CD4-positive, alpha-beta memory T cell (primary cell): ENCODE measurements at places on chromosomes 6 and 20. TPM values are rescaled to one million over a fixed set of nuclear protein-coding genes. Genes with fewer than 3 reads are reported as not detected.

- no peak for DNase-seq
These were observed 83.1 kb upstream of the MAP7 start for GRCh38 chr6:136633355-136633754.

- DNase-seq, result peak; percentile 33
These were observed 570 bp upstream of the ANKS1A start for GRCh38 chr6:34888514-34888856.

- DNase-seq, result no peak
These were observed 38.9 kb downstream of the MAP3K7 start for GRCh38 chr6:90547991-90548390.

- DNase-seq, result no peak
These were observed 7.7 kb downstream of the MPC1 start for GRCh38 chr6:166375013-166375412.

DNA sequence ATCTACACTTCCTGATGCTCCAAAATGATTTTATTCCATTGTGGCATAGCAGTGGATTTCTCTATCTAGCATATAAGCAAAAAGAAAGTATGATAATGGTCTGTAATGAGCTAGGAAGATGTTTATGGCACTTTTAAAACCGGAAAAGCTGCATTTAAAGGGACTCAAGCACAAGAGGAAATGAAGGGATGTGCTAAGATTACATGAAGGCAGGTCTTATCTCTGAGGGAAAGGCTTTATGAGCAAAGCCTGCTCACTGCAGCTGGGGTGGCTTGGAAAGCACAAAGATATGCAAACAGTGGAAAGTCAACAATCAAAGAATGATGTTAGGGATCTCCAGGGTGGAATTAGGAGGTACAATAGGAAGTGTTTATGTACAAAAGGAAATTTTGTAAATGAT lies 138.2 kb downstream of the TENT5A start:
- DNase-seq, result no peak

DNA sequence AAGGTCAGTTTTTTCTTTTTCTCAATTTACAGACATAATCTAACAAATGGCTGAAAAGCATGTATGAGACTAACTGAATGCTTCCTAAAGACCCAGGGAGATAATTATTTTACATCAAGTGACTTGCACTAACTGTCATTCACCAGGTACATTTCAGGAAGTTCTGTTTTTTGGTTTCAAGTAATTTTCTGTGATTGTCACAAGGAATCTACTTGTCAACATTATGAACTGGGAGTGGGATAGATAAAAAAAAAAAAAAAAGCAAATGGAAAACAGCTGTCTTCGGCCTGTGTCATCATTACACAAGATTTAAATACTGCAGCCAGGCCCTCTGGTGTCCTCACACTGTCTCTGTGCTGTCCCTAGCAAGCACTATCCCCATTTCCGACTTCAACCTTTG lies 379.0 kb upstream of the HTR1E start:
- DNase-seq, result no peak

GRCh38 chr6:3268680-3269079 lies 9.9 kb downstream of the PSMG4 start:
- no peak for DNase-seq

DNA sequence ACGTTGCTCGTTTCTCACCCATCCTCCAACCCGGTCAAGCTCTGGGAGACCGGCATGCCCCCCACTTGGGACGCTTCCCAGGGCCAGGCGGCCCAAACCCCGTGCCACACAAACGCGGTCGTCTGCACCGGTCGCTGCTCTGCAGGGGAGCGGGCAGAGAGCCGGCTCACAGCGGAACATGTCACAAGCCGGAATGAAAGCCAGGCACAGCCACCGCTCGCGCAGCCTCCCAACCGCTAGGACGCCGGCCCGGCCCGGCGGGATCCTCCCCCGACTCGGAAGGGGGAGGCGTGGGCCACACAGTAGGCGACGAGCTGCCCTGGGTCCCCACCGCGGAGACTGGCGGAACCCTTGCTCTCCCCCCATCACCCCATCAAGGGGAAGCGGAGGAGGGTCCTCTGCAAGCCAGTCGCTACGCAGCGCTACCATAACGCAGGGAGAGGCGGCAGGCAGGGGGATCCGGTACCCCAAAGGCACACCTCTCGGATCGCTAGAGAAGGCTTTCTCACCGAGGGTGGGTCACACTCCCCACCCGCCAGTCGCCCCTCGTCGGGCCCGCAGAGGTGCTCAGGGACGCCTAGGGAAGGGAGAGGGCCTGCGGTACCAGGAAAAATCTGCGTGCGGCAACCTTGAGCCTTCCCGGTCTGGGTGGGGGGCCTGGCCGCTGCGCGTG lies 768.4 kb upstream of the DEFB115 start:
- DNase-seq, result no peak

The SNX21 gene
- total RNA-seq, result 2.6 TPM

The EYS gene
- total RNA-seq, result not detected

The ABCC10 gene
- total RNA-seq, result 69.9 TPM

GRCh38 chr20:6696001-6696400 lies 71.5 kb upstream of the BMP2 start:
- no peak for DNase-seq

GRCh38 chr20:6908673-6909072 lies 141.2 kb downstream of the BMP2 start:
- DNase-seq, result no peak

GRCh38 chr6:89596056-89596455 lies 42.5 kb downstream of the LYRM2 start:
- DNase-seq, result no peak

The KCNK15 gene
- not detected for total RNA-seq

GRCh38 chr6:43014434-43014909 lies 423 bp downstream of the KLHDC3 start:
- no peak for DNase-seq

DNA sequence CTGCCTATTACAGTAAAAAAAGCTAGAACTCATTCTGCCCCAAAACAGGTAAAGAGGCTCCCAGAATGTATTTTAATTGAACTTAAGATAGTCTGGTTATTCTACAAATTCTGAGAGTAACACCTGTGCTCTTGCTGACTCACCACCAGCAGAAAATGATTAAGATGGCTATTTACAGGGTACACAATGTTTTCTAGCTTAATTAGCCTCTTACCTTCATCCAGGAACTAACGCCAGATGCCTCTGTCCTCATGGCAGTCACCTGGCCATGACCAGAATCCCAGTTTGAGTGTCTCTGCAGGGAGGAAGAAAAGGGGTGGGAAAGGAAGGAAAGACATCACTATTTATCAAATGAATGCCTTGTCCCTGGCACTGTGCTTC lies 31.3 kb upstream of the PPP1R3G start:
- DNase-seq, result no peak

- DNase-seq, result no peak
These were observed 328.9 kb downstream of the SYNE1 start for GRCh38 chr6:152308306-152308705.

The SLC17A3 gene
- 1.00 TPM for total RNA-seq

DNA sequence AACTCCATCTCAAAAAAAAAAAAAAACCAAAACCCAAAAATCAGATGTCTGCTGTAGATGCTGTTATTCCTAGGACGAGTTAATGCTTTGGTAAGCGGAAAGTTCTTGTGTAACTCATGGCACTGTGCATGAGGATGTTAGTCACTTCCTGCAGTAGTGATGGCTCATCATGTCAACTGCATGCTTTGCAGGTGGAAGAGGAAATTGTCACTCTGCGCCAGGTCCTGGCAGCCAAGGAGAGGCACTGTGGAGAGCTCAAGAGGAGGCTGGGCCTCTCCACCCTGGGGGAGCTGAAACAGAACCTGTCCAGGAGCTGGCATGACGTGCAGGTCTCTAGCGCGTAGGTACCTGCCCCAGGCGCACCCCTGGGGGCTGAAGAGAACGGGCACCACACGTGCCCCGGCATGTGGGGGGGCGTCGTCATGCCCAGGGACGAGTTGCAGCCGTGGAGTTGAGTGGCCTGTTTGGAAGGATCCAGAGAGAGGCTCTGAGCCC lies 8.5 kb downstream of the TPD52L2 start:
- peak; percentile 29 for DNase-seq

DNA sequence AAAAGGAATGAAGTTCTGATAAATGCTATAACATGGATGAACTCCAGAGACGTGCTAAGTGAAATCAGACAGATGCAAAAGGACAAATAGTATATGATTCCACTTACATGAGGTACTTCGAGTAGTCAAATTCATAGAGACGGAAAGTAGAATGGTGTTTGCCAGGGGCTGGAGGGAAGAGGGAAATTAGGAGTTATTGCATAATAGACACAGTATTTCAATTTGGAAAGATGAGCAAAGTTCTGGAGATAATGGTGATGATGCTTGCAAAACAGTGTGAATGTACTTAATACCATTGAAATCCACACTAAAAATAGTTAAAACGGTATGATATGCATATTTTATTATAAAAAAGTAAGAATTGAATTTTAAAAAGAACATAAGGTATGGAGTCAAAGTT lies 84.9 kb upstream of the STXBP5 start:
- no peak for DNase-seq

The KLC4 gene
- total RNA-seq, result 51.6 TPM

GRCh38 chr6:52399511-52400312 lies 20.4 kb upstream of the EFHC1 start:
- peak; percentile 47 for DNase-seq
